ENCODE measurements at places on chromosomes 3 and 15.

GRCh38 chr3:70564552-70564951 lies 252.1 kb upstream of the MDFIC2 start:
- no peak for DNase-seq

GRCh38 chr3:100103558-100104441 lies 10.5 kb downstream of the FILIP1L start:
- DNase-seq, result no peak

DNA sequence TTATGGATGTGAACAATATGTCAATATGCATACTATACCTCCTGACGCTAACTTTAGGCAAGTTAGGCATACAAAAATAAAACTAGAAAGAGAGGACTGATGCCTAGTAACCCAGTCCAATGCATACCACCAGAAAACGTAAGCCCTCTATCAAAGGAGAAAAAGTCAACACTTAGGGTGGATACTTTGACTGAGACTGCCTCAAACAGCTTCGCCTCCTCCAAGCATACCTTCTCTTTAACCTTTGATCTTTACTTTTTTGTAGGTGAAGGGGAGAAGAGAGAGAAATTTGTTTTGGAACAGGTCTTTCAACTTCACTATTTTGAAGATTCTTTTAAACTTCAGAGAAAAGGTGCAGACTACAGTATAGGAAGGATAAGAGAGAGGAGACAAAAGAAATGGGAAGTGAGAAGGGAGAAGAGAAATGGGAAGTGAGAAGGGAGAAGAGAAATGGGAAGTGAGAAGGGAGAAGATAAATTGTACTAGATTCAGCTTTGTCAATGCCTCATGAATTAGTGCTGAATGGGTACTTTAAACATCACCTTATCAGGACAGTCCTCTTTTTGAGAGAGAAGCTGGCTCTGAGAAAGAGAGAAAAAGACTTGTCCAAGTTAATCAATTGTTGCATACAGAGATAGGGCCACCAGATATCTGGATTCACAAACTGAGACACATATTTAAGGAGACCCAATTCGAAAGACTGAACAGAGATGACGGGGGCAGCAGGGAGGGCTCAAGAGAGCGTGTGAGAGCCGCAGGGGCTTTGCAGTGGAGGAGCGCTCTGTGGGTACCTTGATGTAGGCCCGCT lies 1.0 kb downstream of the P3H2 start:
- DNase-seq, result no peak

GRCh38 chr15:100050877-100051786 lies 290.6 kb downstream of the ADAMTS17 start:
- DNase-seq, result no peak

DNA sequence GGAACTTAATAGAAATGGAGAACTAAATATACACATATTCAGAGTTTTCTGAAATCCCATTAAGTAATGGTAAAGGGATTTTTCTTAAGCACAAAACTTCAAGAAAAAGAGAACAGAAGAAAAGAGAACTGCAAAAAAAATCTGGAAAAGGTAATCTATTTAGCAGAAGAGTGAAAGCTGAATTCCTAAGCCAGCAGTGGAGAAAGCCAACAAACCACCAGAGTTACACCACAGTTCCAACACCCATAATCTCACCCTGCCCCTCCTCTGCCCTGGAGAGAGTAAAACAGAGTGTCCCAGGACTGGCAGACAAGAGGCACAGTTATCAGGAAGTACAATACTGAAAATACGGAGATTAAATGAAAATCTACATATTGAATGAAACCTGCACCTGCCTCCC lies 29.4 kb downstream of the TP53BP1 start:
- no peak for DNase-seq

Data from NCI-H524 treated with DMSO at 0.1 percent for 48 hours (cell line).